ENCODE measurements at places on chromosomes 3 and 15. TPM values are rescaled to one million over a fixed set of nuclear protein-coding genes. Genes with fewer than 3 reads are reported as not detected.

GRCh38 chr3:105905328-105905727 is 36.5 kb upstream of the CBLB start:
- DNase-seq: peak; percentile 41

GRCh38 chr15:68687136-68687735 is 108.4 kb downstream of the CORO2B start:
- DNase-seq: no peak

DNA sequence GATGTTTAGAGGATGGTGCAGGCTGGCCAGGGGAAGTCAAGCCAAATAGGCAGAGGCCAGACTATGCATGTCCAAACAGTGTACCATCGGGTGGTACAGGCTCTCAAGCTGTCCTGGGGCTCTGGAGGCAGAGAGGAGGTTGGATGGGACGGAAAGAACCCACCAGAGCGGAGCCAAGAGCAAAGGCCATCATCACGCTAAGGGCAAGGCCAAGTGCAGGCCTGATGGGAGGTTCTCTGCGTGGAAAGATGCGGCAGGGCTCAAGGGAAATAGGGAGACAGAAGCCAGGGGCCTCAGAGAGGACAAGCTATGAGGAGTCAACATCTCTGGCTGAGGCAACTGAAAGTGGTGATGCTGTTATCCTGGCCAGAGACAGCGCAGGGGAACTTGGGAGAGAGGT is 102.7 kb downstream of the ASB7 start:
- no peak for DNase-seq

The CCR3 gene
- not detected for total RNA-seq

DNA sequence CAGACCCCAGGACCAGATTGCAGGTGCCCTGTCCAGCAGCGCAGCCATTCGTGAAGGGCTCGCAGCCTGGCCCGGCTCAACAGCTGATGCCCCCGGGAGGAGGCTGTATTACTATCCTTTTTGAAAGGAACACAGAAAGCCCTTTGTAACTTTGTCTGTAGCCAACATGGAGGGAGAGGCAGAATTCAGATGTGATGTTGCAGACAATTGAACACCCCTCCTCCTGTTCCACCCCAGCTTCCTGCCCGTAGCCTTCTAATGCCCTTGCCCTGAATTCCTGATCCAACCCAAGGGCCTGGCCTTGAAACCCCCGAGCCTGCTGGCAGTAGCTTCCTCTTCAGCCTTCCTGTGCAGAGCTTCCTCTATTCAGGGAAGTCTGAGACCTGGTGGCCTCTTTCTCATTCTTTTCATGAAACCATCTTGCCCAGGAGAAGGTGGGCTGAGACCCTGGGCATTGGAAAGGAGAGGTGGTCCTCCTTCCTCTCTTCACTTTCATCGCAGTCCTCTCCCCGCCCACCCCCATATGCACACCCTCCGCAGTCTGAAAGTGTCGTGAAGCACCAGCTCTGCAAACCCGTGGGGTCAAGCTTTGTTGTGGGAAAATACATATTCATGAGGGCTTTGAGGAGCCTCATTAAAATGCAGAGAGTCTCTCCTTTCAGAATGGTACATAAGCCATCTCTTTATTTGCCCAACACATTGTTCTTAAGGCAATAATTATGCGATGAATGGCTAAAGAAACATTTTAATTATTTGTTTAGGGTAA is 109.2 kb downstream of the APBA2 start:
- peak; percentile 27 for DNase-seq

GRCh38 chr3:149621218-149622005 is 36.4 kb downstream of the WWTR1 start:
- peak; percentile 85 for DNase-seq

- DNase-seq: no peak
Measured at GRCh38 chr3:71718072-71718471, 7.1 kb downstream of the EIF4E3 start.

GRCh38 chr3:184730924-184731323 is 19.1 kb upstream of the MAGEF1 start:
- DNase-seq: no peak

The DUOXA1 gene
- total RNA-seq: not detected

DNA sequence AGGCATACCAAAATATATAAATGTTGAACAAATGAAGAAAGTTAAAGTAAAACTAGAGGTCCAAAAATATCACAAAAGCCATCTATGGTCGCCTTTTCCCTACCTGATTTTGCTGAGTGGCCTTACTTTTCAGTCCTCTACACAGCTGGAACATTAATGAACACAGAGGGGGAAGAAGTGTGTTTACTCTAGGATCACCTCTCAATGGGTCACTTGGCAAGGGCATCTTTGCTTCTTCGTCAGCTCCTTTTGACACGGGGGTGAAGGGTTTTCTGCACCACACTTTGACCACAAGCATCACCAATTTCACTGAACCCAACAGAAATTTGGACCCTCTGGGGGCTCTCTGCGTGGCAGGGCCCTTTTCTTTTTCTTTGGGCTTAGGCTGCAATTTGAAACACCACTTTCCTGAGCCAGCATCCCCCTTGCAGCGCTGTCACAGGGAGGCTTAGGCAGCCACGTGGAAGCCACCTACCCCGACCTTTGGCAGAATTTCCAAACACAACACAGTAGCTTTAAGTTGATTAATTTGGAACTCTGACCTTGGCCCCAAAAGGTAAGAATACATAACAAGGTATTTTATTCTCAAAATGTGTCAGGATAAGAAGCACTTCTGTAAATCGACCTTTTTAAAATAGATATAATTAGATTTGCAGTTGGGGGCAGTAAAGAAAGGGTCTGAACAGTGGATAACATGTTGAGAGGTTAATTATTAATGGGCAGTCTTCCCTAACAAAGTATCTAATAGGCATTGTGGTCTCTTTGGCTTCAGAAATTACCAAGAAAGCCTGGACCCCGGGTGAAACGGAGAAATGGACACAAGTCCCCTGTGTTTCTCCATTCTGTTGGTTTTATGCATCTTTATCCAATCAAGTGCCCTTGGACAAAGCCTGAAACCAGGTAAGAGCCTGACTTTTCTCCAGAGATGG is at the start of gene LIPC:
Gene LIPC (plus strand): TSS at position 771 of the 929 bp plus-strand sequence. CDS start 42 bp downstream, at position 813.
- DNase-seq: no peak

The DISP2 gene
- total RNA-seq: 0.17 TPM

DNA sequence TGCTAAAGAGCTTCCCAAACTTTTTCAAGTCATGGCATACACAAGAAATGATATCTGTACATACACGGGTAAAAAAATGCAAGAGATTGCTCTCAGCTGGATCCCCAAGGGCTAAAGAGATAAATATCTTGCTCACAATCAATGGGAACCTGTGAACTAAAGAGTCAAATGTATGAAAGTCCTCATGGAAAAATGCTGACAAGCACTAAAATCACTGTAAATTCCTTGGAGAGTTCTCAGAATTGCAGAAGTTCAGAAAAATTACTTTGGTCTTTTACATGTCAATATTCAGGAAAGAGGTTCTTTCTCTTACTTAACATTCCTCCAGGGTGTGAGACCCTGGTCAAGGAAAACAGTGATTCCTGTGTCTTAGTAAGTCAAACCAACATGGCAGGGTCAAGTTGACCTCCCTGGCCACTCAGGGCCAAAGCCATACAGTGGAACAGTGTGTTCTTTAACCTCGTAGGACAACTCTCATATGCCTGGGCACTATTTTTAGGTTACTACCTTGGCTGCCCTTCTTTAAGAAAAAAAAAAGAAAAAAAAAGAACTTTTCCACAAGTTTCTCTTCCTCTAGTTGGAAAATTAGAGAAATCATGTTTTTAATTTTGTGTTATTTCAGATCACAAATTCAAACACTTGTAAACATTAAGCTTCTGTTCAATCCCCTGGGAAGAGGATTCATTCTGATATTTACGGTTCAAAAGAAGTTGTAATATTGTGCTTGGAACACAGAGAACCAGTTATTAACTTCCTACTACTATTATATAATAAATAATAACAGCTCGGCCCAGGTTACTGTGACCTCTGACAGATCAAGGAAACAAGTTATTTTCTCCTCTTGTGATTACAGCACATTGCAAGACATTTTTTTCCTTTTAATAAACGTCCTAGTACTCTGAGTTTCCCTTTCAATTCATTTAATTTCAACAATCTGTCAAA is 12.5 kb downstream of the SSR3 start:
- DNase-seq: no peak

DNA sequence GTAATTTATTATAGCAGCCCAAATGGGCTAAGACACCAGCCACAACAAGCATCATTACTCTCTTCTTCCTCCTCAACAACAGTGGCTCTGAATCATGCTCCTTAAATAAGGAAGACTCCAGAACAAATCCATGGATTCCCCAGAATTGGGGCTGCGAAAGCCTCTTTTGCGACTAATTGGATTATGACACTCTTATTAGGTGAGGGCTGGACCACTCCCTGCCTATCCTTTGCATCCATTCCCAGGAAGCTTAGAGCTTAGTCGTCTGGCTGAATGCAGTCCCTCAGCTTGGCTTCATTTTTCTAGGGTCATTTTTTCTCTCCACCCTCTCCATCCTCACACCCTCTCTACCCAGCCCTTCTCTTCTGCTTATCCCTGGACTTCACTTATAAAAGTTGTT is 227.7 kb downstream of the ZNF621 start:
- no peak for DNase-seq

The FBXL22 gene
- total RNA-seq: 0.09 TPM

The TMEM40 gene
- total RNA-seq: not detected

DNA sequence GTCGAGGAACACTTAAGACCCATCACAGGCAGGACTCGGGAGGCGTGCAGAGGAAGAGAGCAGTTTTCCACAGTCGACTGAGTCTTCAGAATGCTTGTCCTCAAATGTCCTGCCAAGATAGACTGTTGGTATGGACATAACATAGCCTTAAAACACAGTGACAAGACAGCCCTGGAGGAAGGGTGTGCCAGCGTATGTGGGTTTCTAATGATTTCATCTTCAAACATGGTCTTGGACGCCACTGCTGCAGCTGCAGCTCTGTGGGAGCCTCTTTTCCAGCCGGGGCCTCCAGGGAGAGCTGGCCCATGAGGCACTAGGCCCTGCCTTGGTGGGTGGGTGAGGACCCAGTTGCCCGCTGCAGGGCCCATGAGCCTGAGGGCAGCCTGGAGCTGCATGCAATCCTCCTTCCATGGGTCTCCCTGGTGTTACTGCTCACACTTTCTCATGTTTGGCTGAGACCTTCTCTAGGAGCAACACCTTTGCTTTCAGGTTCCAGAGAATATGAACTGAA is 198.6 kb downstream of the KLF13 start:
- no peak for DNase-seq

The HRH1 gene
- total RNA-seq: 6.1 TPM

The CCDC9B gene
- total RNA-seq: 10.0 TPM

DNA sequence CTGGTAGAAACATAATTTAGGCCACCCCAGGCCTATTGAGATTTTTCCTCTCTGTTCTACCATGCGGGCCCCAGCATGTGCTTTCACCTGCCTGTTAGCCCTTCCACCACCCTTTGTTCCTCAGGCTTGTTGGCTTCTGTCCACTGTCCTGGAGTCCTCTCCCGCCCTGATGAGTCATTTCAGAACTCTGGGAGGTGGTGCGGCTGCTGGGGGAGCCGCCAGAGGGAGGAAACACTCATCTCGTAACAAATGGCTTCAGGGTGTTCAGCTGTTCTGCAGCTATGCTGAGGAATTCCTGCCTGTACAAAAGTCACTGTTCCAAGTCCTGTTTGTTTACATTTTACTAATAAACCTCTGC is 36.3 kb downstream of the LRTM1 start:
- no peak for DNase-seq

The GBE1 gene
- 70.5 TPM for total RNA-seq

All from dermis blood vessel endothelial cell (primary cell).